HT1080 (cell line): ENCODE measurements at places on chromosomes 2 and 18.
A peak's percentile ranks its signal among the peaks of the same experiment; 100 is the strongest.

DNA sequence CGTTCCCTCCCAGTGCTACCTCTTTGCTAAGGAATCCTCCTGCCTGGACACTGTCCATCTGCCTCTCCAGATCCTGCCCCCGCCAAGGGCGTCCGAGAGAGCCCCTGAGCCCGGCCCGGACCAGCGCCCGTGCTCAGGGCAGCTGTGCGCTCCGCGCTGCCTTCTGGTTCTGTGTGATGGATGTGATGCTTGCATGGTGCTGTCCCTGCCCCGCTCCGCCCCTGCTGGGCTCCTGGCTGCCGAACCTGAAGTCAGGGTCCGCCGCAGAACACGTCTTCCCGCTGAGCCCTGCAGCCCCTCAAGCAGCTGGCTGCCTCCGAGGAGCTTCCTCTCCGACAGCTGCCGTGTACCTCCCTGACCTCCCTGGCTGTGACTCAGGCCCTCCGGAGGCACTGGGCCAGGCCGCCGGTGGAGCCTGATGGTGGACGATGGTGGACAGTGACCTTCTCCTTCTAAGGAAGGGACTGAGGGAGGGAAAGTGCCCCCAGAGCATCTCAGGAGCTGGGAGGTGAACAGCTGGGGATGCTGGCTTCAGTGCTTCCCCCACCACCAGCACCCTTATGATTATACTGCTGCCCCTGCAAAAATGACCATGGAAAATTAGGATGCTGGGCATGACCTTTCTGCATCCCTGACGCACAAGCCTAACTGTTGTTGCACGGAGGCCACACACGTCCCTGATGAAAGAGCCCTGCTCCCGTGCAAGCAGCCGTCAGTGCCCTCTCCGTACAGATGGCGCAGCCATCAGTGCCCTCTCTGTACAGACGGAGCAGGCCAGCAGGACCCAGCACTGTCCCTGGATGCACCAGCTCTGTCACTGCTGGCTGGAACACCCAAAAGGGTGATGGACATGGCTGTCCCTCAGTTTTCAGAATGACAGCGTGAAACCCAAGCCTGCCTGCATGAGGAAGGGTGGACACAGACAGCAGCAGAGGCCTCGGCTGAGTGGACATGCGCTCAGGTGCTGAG is 99.3 kb downstream of the TPO start:
- no peak for DNase-seq

GRCh38 chr2:141523199-141523598 is 607.6 kb downstream of the LRP1B start:
- DNase-seq: no peak

- no peak for DNase-seq
Observed at GRCh38 chr2:8380566-8380965, 301.3 kb upstream of the ID2 start.

DNA sequence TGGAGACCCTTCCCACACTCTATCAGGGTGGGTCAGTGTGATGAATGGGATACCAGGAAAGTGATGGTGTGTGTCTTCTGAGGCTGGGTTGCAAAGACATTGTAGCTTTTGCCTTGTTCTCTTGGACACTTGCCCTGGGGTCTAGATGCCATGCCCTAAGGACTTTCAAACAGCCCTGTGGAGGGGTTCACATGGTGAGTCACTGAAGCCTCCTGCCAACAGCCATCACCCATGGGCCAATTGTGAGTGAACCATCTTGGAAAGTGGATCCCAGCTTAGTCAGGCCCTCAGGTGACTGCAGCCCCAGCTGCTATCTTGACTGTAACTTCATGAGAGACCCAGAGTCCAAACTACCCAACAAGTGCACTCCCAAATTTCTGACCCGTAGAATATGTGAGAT is 25.8 kb upstream of the IGFBP5 start:
- no peak for DNase-seq

GRCh38 chr2:197883354-197884032 is 79.1 kb downstream of the PLCL1 start:
- DNase-seq: no peak

- DNase-seq: no peak
Observed at GRCh38 chr2:129058981-129059380, 740.3 kb upstream of the HS6ST1 start.

- DNase-seq: peak; percentile 91
Observed at GRCh38 chr2:69933839-69934613, 19.1 kb downstream of the MXD1 start.
